SK-N-SH (cell line): ENCODE measurements at places on chromosomes 1 and 21. TPM values are rescaled to one million over a fixed set of nuclear protein-coding genes. Genes with fewer than 3 reads are reported as not detected.

LCE1E gene
- not detected in 2 replicates for polyA plus RNA-seq

GRCh38 chr1:75430526-75430925 is 180.4 kb downstream of the SLC44A5 start:
- no peak overlapping the region for H3K4me3 ChIP-seq
- no peaks in the 10 kb centered on the region for H3K27me3 ChIP-seq

DNA sequence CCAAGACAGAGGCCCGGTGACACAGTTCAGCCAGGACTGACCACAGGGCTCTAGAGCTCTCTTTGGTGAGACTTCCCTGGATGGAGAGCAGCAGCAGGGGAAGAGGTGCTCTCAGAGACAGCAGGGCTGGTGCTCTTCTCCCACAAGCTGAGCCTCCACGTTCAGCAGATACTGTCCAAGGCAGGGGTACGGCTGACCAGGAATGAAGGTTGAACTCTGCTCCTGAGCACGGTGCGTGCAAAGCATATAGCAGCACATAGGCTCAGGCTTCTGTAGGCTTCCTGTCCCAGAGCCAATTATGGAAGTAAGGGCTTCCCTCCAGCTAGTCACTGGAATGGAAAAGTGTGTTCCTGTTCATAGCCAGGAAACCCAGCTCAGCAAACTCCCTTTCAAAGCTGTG is 23.9 kb downstream of the DMBX1 start:
- H3K36me3 ChIP-seq = no peaks in the 10 kb centered on the region
- H3K4me3 ChIP-seq = no peak overlapping the region
- H3K27me3 ChIP-seq = no peaks in the 10 kb centered on the region
- H3K4me1 ChIP-seq = peaks cover 8% of the 10 kb centered on the region; the same call in 1 of the 2 replicates
- H3K27ac ChIP-seq = no peak overlapping the region
- DNase-seq = no peak

KCNE2 gene
- 0.05 TPM in 1 of 2 replicates, not detected in the other for polyA plus RNA-seq

DNA sequence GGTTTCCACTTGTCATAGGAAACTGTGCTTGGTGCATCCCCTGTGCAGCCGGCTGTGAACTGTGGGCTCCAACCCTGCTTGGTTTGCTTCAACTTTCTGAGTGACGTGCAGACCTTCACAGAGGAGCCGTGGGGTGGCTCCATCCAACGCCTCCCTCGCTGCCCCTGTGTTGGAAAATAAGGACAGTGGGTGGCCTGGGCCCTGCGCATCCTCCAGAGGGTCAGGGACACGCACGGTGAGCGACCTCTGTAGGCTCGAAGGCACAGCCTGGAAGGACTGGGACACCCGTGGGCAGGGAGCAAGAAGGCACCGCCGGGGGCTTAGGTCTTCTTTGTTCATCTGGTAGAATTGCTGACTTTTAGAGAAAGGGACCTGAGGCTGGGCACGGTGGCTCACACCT is 6.5 kb upstream of the FAAP20 start:
- DNase-seq = no peak
- 0 out of 2 replicates have a peak, but pooled peaks cover 5% of the 10 kb centered on the region for H3K4me1 ChIP-seq
- H3K27ac ChIP-seq = no peak overlapping the region
- no peak overlapping the region for H3K4me3 ChIP-seq
- no peaks in the 10 kb centered on the region for H3K27me3 ChIP-seq

DNA sequence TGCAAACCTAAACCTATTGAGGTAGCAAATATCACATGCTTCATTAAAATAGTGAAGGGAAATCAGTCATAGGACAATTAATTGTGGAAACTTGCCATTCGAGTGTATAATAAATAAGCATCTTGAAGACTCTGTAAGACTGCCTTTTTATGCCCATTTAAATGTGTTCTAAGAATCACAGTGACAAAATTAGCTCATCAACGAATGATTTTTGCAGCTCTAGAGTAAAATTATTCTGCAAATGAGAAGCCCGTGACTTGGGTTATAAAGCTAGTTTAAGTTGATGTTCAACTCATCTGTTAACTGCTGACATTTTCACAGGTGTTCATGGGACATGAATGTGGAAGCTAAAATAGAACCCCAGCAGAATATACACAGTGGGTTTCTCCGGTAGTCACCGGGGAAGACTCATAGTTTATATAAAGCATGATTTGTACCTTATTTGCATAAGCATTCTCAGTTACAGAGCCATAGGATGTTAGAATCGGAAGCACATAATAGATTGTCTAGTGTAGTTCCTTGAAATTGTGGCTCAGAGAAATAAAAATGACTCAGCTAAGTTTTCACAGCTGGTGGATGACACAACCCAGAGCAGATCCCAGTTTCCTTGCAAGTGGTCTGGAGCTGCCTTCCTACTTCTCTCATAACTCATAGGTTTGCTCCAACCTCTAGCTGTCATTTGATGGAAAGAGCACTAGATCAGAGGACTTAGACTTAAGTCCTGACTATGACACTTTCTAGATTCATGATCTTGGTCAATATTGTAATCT is 107.3 kb downstream of the UCHL5 start:
- no peaks in the 10 kb centered on the region for H3K27me3 ChIP-seq
- DNase-seq = no peak
- peak overlapping the region; percentile 60 for H3K27ac ChIP-seq
- H3K36me3 ChIP-seq = no peaks in the 10 kb centered on the region
- no peak overlapping the region for H3K4me3 ChIP-seq

DNA sequence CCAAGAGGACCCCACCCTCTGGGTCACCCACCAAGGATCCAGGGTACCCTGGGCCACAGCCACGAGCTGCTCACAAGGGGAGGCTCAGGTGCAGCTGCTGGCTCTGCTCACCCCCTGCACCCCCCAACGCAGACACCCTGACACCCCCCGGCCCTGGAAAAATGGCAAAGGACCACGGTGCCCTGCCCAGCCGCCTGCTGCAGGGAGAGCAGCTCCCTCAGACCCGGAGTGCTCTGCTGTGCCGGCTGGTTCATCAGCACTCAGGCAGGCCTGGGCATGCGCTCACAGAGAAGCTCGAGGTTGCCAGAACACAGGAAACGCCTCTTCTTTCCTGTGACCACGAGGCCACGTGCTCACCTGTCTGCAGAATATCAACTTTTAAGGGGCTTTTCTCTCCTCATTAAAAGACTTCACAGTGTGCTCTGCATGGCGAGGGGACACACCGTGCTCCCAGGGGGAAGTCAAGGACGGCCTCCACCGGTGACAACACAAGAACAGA is 4.3 kb upstream of the C1QTNF12 start:
- no peaks in the 10 kb centered on the region for H3K36me3 ChIP-seq
- no peaks in the 10 kb centered on the region for H3K27me3 ChIP-seq
- no peak overlapping the region for H3K27ac ChIP-seq
- H3K4me1 ChIP-seq = no peaks in the 10 kb centered on the region; the same call in 1 of the 2 replicates
- DNase-seq = no peak

NTRK1 gene
- 0.97 and 3.3 TPM in 2 replicates for polyA plus RNA-seq

DNA sequence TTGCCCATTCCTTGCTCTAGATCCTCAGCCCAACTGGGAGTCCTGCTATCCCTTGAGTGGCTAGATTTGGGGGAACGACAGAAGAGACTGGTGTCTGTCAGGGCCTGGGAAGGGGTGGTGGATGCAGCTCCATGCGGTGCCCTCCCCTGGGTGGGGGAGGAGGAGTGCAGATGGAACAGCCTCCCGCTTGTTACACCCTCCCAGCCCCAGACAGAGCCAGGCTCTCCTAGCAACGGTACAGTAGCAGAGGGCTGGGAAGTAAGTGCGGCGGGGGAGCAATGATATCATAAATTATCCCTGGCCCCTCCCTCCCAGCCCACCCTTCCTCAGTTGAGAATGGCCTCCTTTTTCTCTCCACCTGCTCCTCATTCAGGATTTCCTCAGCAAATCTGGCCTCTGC is 37.2 kb downstream of the RHBG start:
- DNase-seq = no peak
- no peaks in the 10 kb centered on the region for H3K4me1 ChIP-seq
- no peak overlapping the region for H3K27ac ChIP-seq
- H3K27me3 ChIP-seq = peaks cover 14% of the 10 kb centered on the region; the same call in 1 of the 2 replicates
- no peaks in the 10 kb centered on the region for H3K36me3 ChIP-seq

- peaks cover 6% of the 10 kb centered on the region; the same call in 1 of the 2 replicates for H3K4me1 ChIP-seq
- peaks cover 30% of the 10 kb centered on the region for H3K36me3 ChIP-seq
- H3K27ac ChIP-seq = no peak overlapping the region
- H3K27me3 ChIP-seq = no peaks in the 10 kb centered on the region
- no peak for DNase-seq
Measured at GRCh38 chr1:112461200-112461871, 47.4 kb upstream of the WNT2B start.

- peaks cover 41% of the 10 kb centered on the region for H3K4me1 ChIP-seq
- peak overlapping the region; percentile 95 for H3K27ac ChIP-seq
- peak; percentile 80 for DNase-seq
- H3K27me3 ChIP-seq = no peaks in the 10 kb centered on the region
Measured at GRCh38 chr1:7334475-7335035, 436.5 kb upstream of the VAMP3 start.

GRCh38 chr1:3498246-3498930 is 43.9 kb downstream of the ARHGEF16 start:
- no peaks in the 10 kb centered on the region for H3K27me3 ChIP-seq
- H3K4me3 ChIP-seq = no peak overlapping the region
- no peak overlapping the region for H3K27ac ChIP-seq
- no peak for DNase-seq

DNA sequence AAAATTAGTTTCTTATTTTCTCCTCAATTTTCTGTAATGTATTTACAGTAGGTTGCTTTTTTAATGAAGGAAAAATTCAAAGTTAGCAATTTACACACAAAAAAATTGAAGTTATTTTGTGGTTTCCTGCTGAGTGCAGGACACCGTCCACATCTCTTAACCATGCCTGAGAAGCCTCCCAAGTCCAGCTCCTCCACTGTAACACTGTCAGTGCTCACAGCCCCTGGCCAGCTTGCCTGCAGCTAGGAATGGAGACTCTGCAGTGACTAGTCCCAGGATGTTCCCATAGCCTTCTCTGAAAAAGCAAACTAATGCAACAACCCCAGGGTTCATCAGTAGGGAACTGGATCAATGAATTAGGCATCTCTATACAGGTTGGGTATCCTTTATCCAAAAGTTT is 3.5 kb downstream of the A3GALT2 start:
- no peak overlapping the region for H3K27ac ChIP-seq
- H3K4me3 ChIP-seq = no peak overlapping the region
- peaks cover 10% of the 10 kb centered on the region for H3K36me3 ChIP-seq
- H3K27me3 ChIP-seq = no peaks in the 10 kb centered on the region
- DNase-seq = no peak
- no peaks in the 10 kb centered on the region for H3K4me1 ChIP-seq

RXFP4 gene
- not detected in 2 replicates for polyA plus RNA-seq

DNA sequence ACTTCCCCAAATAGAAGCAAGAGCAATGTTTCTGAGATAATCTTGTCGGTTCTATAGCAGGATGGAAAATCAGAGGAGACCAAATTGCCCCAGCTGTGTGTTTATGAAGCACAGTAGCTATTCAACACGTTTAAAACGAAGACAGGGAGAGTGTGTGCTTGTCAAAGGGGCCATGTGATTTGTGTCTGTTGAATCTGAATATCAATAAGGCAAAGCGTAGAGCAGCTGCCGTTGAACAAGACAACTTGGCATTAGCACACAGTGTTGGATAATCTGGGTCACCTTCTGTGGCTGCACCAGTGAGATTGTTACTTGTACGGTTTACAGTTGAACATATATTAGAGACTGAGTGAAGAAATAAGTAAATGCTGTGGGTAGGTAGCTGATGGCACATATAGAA is 1.0 kb downstream of the CRB1 start:
- no peaks in the 10 kb centered on the region for H3K4me1 ChIP-seq
- H3K36me3 ChIP-seq = no peaks in the 10 kb centered on the region
- H3K27me3 ChIP-seq = no peaks in the 10 kb centered on the region
- no peak overlapping the region for H3K27ac ChIP-seq
- no peak overlapping the region for H3K4me3 ChIP-seq
- DNase-seq = no peak

IFNLR1 gene
- polyA plus RNA-seq = 0.29 and 0.30 TPM in 2 replicates

TMEM82 gene
- polyA plus RNA-seq = not detected in 2 replicates

UCK2 gene
- polyA plus RNA-seq = 50.1 and 53.7 TPM in 2 replicates

TTC39A gene
- polyA plus RNA-seq = 0.97 and 1.3 TPM in 2 replicates

BGLAP gene
- 0.96 and 1.1 TPM in 2 replicates for polyA plus RNA-seq

LEPROT gene
- polyA plus RNA-seq = 38.9 and 69.3 TPM in 2 replicates

DNA sequence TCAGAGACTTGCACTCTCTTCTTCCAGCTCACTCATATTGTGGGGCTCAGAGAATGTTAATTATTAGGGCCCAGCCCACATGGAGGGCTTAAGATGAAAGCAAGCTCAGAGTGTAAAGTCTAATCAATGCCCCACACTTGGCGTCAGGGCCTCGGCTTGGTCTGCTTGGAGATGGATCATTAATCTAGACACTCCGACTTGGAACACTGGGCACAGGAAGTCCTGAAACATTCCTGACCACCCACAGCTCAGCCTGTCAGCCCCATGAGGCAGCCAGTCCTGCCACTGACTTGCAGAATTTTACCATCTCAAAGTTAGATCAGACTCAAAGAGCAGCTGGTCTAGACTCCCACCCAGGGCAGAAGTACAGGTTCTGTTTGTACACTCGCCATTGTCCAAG is 69.8 kb upstream of the TRABD2B start:
- H3K27ac ChIP-seq = no peak overlapping the region
- no peak overlapping the region for H3K4me3 ChIP-seq
- DNase-seq = no peak
- H3K36me3 ChIP-seq = no peaks in the 10 kb centered on the region
- H3K4me1 ChIP-seq = no peaks in the 10 kb centered on the region

RASAL2 gene
- polyA plus RNA-seq = 6.9 and 10.0 TPM in 2 replicates

DNA sequence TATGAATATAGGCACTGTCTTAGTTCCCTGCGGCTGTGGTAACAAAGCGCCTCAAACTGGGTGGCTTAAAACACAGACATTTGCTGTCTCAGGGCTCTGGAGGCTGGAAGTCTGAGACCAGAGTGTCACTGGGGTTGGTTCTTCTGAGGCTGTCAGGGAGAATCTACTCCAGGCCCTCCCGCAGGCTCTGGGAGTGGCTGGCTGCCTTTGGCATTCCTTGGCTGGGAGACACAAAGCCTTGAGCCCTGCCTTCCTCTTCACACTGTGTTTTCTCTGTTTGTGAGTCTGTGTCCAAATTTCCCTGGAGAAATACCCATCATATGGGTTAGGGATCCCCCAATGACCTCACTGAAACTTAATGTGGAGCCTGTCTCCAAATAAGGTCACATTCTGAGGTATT is 38.5 kb downstream of the B3GALT5 start:
- no peak overlapping the region for H3K4me3 ChIP-seq
- no peaks in the 10 kb centered on the region for H3K4me1 ChIP-seq
- no peak for DNase-seq

RGS13 gene
- 0.05 TPM in 1 of 2 replicates, not detected in the other for polyA plus RNA-seq
